Stimulated activated CD8-positive, alpha-beta memory T cell treated with anti-CD3 and anti-CD28 coated beads, Interleukin-15, amount 100 ng/mL, for 24 hours (primary cell): ENCODE measurements at places on chromosomes 2 and 18.

DNA sequence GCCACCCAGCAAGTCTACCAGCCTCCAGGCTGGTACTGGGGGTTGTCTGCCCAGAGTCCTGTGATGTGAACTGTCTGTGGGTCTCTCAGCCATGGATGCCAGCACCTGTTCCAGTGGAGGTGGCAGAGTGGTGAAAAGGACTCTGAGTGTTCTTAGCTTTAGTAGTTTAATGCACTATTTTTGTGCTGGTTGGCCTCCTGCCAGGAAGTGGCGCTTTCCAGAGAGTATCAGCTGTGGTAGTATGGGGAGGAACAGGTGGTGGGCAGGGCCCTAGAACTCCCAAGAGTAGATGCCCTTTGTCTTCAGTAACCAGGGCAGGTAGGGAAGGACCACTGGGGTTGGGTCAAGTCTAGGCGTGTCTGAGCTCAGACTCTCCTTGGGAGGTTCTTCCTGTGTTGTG lies 356.7 kb downstream of the STK39 start:
- DNase-seq = no peak

- no peak for DNase-seq
Observed at GRCh38 chr2:213766465-213766901, 482.2 kb downstream of the SPAG16 start.

DNA sequence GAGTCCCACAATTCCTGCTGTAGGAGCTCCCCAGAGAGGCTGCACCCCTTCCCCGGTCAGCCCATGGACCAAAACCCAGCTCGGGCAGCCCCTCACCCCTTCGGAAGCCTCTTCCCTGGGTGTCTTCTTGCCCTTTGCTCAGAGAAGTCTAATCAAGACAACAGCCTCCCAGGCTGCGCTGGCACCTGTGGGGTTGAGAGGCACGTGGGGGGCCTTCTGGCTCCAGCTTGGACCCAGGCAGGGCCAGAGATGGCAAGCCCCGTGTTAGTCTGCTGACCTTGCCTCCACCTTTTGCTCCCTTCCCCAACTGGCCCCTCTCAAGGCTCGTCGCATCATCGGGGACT lies 10.4 kb downstream of the SLC4A3 start:
- no peak for DNase-seq

DNA sequence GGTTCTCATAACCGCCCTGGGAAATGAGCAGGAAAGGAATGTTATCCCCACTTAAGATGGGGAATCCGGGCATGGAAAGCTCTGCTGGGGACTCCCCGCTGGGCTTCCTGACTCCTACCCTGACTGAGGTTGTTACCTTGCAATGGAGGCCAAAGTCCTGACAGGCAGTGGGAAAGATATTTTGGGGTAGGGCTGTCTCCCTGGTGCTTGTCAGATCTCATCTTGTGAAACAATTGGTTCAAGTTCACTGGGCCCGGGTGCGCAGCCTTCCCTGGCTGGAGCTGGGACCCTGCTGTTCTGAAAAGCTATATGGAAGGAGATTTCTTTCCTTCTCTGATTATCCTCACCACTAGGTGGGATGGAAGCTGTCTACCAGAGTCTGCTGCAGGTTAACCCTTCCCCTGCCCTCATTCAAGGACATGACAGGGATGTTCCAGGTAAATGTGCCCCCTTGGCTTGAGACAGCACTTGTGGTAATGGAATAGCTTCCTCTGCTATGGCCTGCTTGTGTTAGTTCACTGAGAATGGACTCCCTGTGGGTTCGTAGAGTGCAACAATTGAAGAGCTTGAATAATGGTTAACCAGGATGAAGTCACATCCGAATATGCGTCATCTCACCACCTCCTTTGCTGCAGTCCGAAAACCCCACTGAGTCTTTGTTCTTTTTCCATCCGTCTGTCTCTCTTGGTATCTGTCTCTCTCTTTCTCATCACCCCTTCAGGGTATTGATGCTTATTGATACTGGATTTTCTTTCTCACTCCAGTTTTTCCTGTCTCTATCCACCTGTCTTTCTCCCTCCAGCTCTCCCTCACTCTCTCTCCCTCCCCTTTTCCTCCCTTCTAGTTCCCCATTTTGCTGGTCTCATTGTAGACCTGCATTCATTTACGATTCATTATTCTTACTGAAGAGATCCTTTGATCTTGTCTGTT lies 67.8 kb upstream of the EPAS1 start:
- DNase-seq = no peak

DNA sequence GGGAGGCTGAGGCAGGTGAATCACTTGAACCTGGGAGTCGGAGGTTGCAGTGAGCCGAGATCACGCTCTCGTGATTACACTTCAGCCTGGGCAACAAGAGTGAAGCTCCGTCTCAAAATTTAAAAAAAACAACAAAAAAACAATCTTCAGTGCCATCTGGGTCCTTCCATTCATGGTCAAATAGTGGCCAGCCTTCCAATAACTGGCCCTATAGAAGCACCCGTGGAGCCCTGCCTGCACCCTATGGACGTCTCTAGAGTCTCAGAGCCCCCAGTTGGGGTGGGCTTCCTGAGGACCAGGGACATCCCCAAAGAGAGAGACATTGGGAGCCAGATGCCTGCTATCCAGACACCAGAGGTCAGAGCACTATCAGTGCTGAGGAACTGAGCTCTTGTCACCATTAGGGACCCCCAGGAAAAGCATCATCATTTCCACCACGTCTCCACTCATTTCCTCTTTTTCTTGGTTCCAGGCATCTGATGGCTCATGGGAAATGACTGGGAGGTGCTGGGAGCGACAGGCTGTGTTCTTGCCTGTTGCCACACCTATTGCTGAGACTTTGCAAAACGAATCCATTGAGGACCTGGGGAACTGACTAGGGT lies 9.4 kb downstream of the NEU2 start:
- no peak for DNase-seq

DNA sequence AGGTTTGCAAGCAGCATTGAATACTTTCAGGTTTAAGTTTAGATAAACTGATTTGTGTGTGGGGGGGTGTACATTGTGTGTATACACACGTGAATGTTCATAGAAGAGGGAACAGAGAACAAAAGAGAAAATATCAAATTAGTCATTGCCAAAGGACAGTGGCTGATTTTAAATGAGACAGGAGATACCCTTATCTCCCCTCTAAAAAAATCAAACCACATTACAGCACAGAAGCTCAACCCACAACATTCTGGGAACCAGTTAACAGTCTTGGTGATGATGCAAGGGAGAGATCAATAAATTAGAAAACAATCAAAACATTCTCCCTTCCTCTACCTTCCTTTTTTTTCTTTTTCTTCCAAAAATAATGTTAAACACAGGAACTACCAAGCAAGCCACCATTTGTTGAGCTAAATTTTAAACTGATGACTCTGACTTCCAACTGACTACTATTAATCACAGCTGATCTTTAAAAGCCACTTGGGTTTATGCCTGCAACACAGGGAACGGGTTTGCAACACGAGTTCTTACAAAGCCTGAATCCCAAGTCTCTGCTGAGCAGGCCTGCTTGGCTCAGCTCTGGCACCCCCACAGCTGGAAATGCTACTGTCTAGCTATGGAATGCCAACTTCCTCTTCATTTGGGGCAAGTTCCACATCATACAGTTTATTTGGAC lies 119.2 kb upstream of the ACVR1C start:
- DNase-seq = no peak

GRCh38 chr2:83595121-83595690 lies 863.9 kb downstream of the SUCLG1 start:
- no peak for DNase-seq
